8988T (cell line): ENCODE measurements at places on chromosomes 11 and 22.
A peak's percentile ranks its signal among the peaks of the same experiment; 100 is the strongest.

DNA sequence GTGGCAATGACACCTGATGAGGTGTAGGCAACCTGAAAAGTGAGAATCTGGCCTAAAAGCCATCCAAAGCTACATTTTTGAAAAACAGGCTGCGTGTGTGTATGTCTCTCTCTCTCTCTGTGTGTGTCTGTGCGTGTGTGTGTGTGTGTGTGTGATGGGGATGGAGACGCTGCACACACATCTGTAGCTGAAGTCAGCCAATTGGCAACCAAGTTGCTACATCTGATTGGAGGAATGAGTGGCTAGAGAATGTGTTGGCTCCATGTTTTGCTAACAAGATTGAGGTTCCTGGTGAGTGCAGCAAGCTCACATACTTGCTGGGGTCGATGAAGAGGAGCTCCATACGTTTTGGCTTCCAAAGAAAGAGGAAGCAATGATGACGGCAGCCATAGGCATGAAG lies 311.4 kb upstream of the NCAM1 start:
- DNase-seq = no peak

DNA sequence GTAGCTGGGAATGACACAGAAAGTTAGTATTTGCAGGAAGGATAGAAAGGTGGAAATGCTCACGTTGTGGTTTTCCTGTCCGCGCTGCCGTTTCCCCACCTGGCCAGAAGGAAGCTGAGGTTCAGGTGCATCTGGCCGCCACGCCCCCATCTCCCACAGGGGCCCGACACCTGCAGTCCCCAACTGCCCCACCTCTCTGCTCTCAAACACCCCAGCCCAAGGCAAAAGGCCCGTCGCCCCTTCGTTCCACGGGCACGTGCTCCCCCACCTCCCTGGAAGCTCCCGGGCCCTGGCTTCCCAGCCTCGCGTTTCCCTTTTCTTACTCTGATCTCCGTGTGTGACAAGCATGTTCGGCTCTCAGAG lies 985.1 kb downstream of the BRD1 start:
- DNase-seq = no peak

GRCh38 chr11:115645631-115646317 lies 141.6 kb upstream of the CADM1 start:
- no peak for DNase-seq

GRCh38 chr11:30553521-30554110 lies 32.5 kb downstream of the MPPED2 start:
- DNase-seq = no peak

DNA sequence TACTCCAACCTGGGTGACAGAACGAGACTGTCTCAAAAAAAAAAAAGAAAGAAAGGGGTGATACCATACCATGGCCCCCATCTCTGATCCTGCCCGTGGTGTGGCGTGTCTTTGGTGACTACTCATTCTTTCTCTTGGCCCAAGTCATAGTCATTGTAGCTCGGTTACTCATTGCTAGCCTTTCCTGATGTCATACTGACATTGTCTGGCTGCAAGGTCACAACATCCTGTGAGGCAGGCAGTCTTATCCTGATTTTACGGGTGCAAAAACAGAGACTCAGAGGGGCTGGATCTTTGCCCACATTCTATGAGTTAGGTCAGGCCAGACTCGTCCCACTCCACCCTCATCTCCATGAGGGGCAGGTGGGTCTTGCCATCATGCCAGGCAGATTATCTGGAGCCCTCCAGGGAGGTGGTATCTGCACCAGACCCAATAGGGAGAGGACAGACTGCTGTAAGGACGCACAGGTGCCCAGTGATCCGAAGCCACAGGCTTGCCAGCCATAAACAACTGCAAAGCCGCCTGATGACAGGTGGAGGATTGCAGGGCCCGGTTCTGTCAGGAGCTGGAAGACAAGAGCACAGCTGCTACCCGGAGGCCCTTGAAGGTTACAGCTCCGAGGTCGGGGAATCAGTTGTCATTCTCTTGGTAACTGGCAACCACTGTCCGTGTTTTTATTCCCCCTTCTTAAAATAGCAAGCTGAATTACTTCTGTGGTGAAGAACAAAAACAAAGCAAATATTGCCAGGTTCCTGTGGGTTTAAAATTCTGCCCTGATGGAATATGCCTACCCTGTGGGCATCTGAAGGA lies 13.8 kb downstream of the TOM1 start:
- no peak for DNase-seq

DNA sequence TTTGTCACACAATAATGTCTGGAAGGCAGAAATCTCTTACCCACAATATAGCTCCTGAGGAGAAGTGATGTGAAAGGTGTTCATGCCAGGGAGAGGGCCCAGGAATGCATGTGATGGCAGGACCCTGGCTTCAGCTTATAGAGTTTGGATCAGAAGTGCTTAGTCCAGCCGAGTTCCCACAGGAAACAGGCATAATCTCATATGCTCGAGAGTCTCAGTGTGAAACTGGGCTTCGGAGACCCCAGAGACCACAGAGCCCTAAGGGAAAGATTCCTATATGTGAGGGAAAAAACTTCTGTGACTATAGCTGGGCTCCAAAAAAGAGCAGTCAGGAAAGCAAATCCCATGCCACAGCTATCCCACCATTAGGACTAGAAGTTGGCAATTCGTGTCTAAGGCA lies at the start of gene OR52N5:
OR52N5 (minus strand) TSS at position 101 of the 400 bp plus-strand sequence. CDS start 4,721 bp downstream, outside the sequence.
- DNase-seq = no peak

DNA sequence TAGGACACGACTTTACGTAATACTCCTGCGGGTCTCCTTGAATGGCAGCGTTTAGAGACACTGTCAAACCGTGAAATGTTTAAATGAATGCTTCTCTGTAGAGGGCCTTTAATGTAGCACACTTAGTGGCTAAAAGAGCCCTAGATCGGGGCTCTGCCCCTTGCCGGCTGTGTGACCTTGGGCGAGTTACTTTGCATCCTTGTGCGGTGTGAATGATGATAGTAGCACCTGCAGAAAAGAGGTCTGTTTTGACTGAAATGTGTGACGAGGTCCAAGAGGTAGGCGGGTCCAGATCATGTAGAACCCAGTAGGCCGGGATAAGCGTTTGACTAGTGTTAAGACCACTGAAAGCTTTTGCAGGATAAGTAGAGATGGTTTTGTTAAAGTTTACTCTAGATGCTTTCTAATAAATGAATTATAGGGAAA lies 866 bp downstream of the MED17 start:
- no peak for DNase-seq

GRCh38 chr22:27718186-27719035 lies 83.1 kb downstream of the MN1 start:
- DNase-seq = peak; percentile 76

DNA sequence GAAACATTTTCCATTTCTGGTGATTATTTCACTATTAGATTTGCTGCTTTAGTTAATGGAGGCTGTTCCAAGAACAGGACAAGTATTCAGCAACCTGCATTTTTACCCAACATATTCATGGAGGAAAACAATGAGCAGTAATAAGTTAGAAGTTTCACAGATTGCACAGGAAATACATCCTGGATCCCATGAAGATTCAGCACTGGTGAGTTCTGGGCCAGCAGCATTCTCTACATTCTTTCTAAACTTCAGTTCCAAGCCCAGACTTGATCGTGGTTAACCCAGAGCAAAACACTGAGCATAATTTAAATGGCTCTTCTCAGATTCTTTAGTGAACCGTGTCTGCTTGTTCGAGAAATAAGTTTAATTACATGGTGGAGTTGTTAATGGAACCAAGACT lies 3.8 kb downstream of the FJX1 start:
- DNase-seq = peak; percentile 59

DNA sequence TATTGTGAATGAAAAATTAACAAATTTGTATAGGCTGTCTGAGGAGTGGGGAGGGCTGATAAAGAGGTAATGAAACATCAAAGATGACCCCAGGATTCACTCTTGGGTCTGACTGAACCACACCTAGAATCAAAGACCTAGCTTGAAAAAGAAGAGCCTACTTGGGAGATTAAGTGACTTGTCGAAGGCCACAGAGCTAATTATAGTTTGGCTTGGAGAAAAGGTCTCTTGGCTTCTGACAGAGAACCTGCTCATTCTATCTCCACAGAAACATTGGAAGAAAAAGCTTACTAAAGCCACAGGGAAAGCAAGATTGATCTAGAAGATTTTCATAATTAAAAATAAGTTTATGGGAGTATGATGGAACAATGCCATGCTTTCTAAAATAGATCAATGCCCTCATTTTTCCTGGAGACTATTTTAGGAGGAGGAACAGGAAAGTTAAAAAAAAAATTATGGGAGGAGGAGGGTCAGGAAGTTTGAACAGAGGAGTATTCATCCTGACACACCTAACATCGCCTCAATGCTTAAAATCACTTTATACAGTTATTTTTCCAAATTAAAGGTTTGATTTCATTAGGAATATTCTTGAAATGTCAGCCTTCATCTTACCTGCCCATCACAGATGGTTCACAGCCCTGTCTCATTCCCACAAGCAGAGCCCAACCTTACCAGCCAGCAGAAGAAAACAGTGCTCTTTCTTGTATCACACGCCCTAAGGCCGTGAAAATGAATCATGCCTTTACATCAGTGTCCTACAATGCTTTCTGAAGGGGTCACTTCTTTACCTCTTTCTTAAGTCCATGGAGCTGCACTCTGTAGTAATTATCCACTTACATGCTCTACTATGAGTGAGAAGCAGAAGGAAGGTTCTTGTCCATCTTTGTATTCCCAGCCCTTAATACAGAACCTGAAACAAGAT lies 231.1 kb upstream of the MPPED2 start:
- no peak for DNase-seq

DNA sequence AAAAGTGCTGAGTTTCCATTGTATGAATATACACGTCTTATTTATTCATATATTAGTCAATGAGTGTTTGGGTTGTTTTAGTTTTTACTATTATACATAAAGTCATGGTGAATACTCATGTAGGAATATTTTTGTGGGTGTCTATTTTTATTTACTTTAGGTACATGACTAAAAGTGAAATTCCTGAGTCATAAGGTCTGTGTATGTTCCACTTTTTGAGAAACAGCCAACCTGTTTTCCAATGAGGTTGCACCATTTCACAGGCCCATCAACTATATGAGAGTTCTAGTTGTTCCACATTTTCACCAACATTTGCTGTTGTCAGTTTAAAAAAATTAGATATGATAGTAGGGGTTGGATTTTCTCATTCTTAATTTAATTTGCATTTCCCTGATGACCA lies 6.6 kb upstream of the OR6X1 start:
- no peak for DNase-seq

DNA sequence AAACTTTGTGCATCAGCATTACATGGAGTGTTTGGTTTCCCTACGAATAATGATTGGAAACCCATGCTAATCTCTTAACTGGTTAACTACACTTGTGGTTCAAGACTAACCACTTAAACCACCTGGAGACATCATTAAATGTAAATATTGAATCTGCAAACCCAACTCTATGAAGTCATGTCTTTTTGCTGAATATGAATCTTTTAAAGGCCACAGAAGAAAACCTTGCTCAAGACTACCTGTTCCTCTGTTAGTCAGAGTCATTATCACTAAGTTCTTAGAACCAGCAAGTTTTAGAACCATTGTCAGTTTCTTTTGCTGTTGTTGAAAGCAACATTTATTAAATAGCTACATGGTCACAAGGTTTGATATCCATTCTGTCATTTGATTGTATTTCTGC lies 70.7 kb downstream of the SIK2 start:
- no peak for DNase-seq

DNA sequence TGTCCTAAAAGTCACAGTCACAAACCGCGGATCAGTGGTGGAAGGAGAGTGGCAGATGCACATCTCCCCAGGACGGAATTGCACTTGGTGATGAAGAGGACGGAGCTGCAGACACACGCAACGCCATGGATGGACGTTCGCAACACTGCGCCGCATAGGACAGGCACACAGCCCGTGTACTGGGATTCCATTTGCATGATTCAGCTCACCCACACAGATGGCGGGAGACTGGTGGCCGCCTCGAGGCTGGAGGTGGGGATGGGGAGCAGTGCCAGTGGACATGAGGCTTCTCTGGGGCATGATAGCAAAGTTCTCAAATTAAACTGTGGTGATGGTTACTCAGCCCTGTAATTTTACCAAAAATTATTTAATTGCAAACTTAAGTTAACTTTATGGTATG lies 37.4 kb downstream of the DUSP8 start:
- no peak for DNase-seq

- no peak for DNase-seq
These were observed 80.4 kb upstream of the KCNQ1OT1 start for GRCh38 chr11:2779981-2780849.

DNA sequence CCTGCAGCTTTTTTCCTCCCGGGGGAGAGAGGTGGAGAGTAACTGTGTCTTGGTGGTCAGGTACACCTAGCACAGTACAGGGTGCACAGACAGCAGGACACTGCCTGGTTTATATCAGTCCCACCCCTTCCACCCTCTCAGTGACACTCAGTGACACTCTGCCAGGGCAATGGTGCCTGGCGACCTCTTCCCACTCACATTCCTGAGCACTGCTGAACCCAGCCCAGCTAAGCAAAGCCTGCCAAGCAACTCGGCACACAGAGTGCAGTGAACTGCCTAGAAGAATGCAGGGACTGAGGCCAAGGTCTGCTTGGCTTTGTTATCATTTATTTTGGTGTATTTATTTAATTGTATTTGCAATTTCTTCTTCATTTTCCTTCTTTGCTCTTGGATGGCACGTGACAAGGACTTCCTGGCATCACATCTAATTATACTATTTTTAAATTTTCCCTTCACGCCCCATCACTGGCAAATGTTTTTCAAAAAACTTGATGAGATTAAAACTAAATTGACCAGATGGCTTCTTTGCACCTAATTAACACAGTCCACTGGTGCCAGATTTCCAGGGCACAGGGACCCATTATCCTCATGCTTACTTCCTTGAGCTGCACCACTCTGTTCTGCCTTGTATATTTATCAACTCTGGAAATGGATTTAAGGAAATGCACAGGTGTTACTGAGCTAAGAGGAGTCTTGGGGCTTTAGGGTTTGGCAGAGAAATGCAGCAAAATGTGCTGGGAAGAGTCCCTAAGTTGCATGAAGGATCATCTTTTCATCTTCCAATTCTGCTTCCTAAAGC lies 205.6 kb downstream of the ADAMTS15 start:
- no peak for DNase-seq

GRCh38 chr11:123062892-123063825 lies 1.2 kb upstream of the HSPA8 start:
- DNase-seq = no peak

DNA sequence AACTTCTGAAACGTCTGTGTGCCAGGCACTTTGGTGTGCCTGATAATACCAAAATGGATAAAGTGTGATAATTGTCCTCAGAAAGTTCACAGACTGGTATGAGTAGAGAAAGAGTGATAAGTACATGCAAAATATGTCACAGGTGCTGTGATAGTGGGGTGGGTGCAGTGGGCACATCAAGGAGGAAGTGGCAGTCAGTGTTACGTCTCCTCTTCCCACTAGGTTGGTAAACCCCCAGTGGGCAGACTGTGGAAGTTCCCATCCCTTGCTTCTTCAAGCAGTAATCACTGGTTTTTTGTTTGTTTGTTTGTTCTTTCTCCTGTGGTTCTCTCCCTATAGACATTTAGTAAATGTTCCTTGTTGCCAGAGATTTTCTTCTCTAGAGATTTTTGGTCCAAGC lies 5.4 kb downstream of the RNF121 start:
- no peak for DNase-seq

GRCh38 chr11:86162239-86162638 lies 82.3 kb upstream of the EED start:
- DNase-seq = no peak
